ENCODE measurements at places on chromosomes 2 and 18. TPM values are rescaled to one million over a fixed set of nuclear protein-coding genes. Genes with fewer than 3 reads are reported as not detected.

Gene MRO
- not detected for total RNA-seq

Gene THOC1
- 96.5 TPM for total RNA-seq

Gene RIOK3
- total RNA-seq, result 151 TPM

Gene TGFA
- total RNA-seq, result 0.47 TPM

Gene SMYD1
- total RNA-seq, result not detected

- H3K36me3 ChIP-seq, result no peaks in the 10 kb centered on the region
- no peak for DNase-seq
- H3K4me3 ChIP-seq, result no peak overlapping the region
Measured at GRCh38 chr2:12046641-12047040, 300.2 kb downstream of the LPIN1 start.

DNA sequence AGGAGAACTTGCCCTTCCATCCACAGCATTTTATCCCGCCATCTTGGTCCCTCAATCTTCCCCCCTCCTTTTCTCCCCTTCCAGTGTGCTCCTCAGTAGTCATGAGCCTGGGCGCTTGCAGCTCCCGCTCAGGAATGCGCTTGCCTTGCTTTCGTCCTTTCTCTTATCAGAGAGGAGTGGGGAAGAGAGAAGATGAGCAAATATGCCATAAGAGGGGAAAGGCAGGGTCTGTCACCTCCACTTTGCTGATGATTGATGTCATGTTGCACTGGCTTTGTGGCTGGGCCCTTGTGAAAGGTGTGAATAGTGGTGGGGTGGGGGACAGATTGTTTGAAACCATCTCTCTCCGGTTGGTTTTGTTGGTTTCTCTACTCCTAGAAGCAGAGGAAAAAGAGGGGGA is 569.3 kb downstream of the TNS1 start:
- H3K4me3 ChIP-seq, result no peak overlapping the region
- no peak overlapping the region for H3K27ac ChIP-seq
- no peaks in the 10 kb centered on the region for H3K36me3 ChIP-seq
- H3K4me1 ChIP-seq, result no peaks in the 10 kb centered on the region
- H3K27me3 ChIP-seq, result no peaks in the 10 kb centered on the region

- no peak overlapping the region for H3K4me3 ChIP-seq
- no peaks in the 10 kb centered on the region for H3K27me3 ChIP-seq
- no peaks in the 10 kb centered on the region for H3K4me1 ChIP-seq
- H3K27ac ChIP-seq, result no peak overlapping the region
- no peak for DNase-seq
Measured at GRCh38 chr18:26765498-26765897, 100.0 kb downstream of the AQP4 start.

All from CD4-positive, alpha-beta T cell (primary cell).